Right atrium auricular region (tissue), 2 donors: ENCODE measurements at places on chromosomes 12 and 14.

- DNase-seq = no peak
These were observed 986 bp downstream of the TSSK4 start for GRCh38 chr14:24206260-24207103.

DNA sequence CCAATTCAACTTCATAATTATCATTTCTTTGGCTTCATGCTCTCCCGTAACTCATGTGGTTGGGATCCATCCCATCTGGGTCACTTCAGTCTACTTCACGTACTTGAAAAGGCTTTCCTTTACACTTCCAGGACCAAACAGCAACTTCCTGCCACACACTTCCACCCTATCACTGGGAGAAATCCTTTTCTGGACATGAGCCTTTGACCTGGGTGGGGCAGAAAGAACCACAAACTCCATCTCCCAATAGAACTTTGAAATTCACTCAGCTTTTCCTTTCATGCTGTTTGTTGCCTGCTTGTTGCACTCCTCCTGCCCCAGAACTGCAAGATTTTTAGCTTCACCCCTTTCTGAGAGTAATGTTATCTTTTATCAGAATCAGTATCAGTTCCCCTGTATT is 18.4 kb upstream of the GALNT16 start:
- DNase-seq = no peak

DNA sequence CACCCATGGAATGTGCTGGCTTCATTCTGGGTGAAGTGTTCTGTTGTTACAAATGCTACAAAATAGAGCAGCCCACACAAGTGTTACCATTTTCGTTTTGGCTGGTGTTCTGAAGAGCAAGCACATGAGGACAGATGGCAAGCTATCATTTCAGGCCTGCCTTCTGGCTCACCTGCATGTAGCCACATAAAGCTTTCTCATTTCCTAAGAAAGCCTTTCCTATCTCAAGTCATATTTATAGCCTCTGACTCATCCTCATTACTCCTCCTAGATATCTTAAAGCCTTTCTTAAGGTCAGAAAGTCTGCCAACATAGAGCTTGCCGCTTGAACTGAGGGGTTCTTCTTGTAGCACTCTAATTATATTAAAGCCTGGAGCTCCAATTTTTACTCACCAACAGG is 89.0 kb downstream of the PTPRR start:
- DNase-seq = no peak

- no peak for DNase-seq
These were observed 34.1 kb downstream of the MDM2 start for GRCh38 chr12:68842123-68842522.

- DNase-seq = no peak
These were observed 255.9 kb upstream of the ARID2 start for GRCh38 chr12:45473636-45474035.

DNA sequence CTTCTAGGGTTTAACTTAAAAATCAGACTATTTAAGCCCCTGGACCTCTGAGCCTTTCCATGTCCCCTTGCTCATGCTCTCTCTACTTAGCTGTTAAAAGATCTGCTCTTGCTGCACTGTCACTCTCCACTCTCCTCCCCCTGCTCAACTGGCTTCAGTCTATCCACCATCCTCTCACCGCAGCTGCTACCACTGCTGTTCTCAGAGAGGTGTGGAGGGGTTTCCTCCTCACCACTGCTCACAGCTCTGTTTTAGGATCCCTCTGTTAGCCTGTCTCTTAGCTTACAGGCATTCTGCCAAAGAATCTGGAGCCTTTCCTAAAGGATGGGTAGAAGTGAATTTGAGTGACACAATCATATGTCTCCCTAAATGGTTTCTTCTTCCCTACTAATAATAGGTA is 43.7 kb upstream of the ATP2B1 start:
- no peak for DNase-seq

DNA sequence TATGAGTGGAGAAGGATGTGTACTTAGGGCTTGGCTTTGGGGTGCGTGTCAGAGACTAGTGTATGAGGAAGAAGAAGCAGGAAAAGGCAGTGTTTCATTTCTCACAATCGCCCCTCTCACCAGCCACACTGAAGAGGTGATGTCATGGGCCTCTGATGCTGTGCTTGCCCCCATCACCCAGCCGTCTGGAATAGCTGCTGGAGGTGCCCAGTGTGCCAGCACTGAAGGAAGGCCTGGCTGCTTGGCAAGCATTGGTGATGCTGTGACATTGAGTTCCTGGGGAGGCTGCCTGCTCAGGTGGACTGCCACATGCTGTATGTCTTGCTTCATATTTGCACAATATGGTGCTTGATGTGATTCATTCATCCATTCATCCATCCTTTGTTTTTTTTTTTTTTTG is 56.2 kb downstream of the CRADD start:
- DNase-seq = no peak

GRCh38 chr12:82675246-82675645 is 11.5 kb upstream of the TMTC2 start:
- DNase-seq = no peak

DNA sequence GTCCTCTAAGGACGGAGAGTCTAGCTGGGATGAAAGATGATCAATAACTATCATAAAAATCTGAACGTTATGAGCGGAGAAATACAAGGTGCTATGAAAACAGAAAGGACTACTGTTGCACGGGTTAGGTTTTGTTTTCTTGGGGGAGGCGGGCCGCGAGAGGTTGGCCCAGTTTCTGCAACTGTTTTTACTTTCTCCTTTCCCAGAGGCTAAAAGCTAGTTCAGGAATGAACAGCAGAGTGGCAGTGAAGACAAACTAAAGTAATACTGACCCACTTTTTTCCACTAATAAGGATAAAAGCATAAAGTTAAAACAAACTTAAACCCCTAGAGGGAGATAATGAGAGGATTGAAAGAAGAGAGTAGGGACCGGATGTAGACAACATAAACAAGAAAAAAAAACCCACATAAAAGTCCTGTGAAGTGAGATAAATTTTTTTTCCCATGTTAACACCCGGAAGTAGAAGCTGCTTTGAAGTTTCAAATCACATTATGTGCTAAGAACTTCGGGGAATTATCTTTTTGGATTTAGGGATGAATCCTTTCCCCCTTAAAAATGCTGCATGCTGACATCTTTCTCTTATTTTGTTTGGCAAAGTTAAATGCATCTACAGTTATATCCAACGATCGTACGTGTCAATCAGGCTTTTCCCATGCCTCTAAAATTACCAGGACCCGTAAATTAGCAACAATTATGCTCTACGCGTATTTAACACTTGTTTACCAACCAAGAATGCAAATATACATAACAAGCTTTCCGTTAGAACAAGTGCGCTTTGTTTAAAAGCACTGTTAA is 1.0 kb upstream of the CDK17 start:
- no peak for DNase-seq

GRCh38 chr12:132329036-132329719 is at the start of gene GALNT9:
GALNT9 (minus strand) TSS chr12:132329589; CDS start chr12:132329203, 386 bp downstream.
- DNase-seq = no peak

DNA sequence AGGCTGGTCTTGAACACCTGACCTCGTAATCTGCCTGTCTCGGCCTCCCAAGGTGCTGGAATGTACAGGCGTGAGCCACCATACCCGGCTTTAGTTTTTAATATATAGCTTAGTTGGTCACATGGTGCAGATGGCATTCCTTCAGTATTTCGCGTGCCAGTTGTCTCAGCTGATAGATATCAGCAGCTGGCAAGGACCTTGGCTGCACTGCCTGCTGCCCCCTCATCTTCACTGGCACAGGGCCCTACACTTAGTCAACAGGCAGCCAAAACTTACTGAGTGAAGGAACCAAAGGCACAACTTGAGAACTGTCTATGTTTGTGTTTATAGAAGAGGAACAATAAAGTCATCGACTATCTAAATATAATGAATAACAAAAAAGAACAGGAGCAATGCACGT is 31.0 kb downstream of the EID3 start:
- no peak for DNase-seq

DNA sequence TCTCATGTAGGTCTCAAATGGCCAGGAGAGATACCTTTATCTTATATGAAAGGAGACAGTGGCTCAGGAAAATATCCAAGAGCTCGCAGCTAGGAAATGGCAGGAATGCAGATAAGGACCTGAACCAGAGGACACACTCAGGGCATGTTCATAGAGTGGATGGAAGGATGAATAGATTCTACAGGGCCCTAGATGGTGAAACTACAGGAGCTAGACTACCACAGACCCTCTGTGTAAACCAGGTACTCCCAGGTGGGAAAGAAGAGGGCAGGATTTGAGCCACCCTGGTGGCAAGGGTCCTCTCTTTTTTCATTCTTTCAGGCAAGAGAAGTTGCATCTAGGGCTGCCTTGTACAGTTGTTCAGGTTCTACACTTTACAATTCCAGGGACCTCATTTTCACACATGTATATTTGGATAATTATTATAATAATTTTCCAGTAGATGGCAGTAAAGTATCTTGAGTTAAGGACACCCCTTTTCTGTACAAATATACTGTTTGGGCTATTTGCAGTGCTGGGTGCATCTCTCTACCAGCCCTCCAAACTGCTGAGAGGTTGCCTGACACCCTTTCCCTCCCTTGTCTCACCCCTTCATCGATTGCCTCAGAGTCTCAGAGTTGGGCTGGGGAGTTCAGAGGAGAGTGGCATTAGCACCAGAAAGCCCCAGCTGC is 10.5 kb upstream of the ZDHHC22 start:
- no peak for DNase-seq

- DNase-seq = no peak
These were observed 17.4 kb upstream of the VPS33A start for GRCh38 chr12:122283680-122284079.

GRCh38 chr14:50064993-50065392 is 51.4 kb downstream of the VCPKMT start:
- no peak for DNase-seq

- no peak for DNase-seq
These were observed 85.7 kb downstream of the AKAP6 start for GRCh38 chr14:32414808-32415255.

DNA sequence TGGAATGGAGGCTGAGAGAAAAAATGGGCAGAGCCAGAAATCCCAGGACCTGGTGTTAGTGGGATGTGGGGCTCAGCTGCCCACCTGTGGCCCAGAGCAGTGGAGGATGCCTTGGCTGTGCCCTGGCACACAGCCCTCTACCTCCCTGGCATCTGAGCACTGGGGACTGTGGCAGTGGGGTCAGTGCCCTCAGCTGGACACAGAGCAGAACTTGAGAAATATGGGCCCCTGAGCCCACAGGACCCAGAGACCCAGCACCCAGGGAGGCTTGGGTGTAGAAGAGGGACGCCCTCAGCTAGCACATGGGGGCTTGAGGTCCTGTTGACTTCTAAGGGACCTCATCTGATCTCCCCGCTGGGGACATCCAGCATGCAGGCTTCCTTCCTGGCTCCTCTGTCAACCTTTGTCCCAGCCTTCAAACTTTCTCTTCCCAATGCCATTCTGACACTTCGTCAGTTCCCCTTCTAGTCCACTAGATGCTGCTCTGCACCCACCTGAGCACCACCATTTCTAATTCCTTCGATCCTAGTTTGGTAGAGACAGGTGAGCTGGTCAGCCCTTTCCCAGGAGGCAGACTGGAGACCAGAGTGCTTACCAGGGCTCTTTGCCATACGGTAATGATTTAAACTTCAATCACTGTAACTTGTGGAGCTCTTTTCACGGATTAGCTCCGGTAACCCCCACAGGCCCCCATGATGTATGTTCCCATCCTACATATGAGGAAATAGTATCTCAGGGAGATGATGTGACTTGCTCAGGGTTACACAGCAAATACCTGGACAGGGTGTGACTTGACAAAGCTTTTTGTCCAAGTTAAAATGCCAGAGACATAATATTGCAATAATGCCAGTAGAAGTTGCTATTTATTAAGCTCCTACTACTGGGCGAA is 143.7 kb downstream of the ASCL4 start:
- no peak for DNase-seq

DNA sequence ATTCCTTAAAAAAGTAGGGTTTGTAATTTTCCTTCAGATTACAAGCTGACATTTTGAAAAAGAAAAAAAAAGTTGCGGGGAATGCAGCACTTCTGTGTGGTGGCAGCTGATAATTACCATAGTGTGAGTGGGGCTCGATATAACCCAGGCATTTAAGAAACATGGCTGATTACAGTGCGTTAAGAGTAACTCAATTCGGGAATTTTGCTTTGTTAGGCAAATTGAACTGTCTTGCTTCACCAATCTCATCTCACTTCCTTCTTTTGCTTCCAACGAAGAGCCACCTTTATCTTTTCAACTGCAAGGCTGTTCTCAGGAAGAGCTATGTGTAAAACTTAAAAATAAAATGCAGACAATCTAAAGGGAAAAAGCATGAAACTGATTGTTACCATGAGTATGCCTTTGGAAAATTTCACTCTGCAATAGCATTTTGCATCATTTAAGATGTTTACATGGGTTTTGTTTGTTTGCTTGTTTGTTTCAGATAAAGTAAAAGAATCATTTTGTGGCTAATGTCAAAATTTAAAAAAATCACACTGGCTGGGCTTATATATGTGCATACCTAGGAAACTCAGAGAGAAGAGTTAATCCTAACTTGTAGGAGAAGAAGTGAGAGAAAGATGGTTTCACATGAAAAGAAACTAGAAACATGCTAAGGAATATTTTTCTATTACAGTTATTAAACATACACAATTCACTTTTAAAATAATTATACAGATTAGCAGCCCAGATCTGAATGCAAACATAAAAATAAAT is 295.9 kb upstream of the ATP2B1 start:
- no peak for DNase-seq

DNA sequence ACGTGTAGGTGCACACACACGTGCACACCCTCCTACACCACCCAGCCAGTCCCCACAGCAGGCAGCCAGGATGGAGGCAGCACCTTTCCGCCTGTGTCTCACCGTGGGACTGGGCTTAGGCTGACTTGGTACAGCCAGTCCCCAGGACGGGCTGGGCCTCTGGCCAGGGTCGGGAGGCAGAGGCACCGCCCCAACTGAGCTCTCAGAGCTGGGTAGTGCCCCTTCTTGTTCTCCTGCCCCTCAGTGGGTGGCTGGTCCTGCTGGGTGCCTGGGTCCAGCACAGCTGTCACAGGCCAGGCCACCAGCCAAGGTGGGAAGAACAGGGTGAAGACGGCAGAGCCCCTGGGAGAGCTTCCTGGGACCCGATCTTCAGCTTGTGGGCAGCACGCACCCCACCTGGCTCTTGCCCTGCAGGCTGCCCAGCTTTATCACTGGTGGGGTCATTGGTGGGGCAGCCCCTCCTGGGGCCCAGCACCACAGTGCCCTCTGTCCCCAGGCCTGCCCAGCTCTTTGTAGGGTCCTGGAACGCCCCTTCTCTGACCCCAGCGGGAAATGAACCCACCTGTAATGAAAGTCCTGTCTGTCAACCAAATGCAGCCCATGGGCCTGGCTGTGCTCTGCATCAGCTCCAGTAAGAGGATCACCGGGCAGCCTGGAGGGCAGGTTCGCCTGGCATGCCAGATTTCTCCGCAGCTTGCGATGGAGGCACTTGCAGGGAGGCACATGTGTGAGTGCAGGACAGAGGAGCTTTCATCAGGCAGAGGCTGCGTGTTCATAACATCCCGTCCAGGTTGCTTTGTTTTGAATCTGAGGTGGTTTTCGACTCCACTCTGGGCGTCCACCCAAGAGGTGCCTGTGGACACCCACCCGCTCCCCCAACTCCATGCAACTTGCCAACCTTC is 14.7 kb downstream of the CDCA4 start:
- no peak for DNase-seq

- DNase-seq = no peak
These were observed 64.8 kb upstream of the BEGAIN start for GRCh38 chr14:100651999-100652508.
